Eye (tissue), 1 donor: ENCODE measurements at places on chromosomes 4 and X.

- DNase-seq: peak; percentile 41
These were observed 494.4 kb downstream of the TMA16 start for GRCh38 chr4:163988865-163989264.

GRCh38 chr4:91212211-91212610 is 1085.0 kb downstream of the CCSER1 start:
- DNase-seq: no peak

GRCh38 chrX:110992611-110993010 is 103.4 kb upstream of the PAK3 start:
- DNase-seq: peak; percentile 20

DNA sequence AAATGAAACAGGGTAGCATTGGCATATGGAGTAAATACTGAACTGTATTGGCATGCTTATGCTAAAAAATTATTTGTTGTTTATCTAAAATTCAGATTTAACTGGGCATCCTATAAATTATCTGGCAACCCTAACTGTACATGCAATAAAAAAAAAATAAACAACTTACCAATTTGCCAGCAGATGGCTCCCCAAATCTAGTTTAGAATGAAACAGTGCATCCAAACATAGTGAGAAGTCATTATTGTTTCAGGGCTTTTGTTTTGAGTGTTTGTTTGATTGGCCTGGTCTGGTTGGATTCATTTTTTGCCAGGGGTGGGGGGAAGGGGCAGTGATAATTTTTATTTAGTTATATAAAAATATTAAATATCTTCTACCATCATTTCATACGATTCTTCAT is 12.8 kb upstream of the NSUN7 start:
- peak; percentile 61 for DNase-seq

- DNase-seq: no peak
These were observed 1658.0 kb downstream of the STIM2 start for GRCh38 chr4:28518561-28519165.

- DNase-seq: no peak
These were observed 1508.9 kb downstream of the STIM2 start for GRCh38 chr4:28369499-28369898.

GRCh38 chr4:105198541-105198940 is 51.9 kb downstream of the TET2 start:
- DNase-seq: no peak

GRCh38 chrX:134803551-134804183 is 145.4 kb upstream of the PLAC1 start:
- no peak for DNase-seq

DNA sequence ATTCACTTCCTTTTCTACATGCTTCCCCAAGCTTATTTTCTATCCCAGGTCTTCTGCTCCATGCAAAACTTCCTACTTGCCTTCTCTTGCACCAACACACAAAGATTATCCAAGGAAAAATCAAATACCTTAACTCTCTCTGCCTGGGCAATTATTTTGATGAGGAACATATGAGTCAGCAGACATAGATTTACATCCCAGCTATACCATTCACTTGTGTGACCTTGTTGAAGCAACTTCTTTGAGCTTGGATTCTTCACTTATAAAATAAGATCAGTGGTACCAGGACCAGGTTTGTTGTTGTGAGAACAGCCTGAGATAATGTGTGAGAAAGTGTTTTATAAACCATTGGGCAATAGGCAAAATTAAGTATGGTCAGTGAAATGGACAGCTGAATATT is 39.1 kb upstream of the TMEM192 start:
- no peak for DNase-seq

DNA sequence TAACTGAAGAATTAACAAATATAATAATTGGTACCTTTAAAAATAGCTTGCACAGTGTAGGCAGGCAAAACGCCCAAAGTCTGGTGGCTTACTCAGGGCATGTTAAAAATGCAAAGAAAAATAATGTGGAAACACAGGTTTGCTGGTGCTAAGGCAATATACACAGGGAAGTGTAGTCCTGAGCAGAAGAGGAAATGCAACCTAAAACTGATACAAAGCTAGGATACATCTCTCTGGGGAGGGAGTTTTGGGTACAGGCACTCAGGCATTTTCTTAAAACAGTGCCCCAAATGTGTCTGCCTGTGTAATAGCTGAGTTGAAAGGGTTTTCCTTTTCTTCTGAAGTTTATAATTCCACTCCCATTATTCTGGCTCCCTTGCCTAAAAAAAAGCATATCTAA is 47.4 kb downstream of the TMPRSS11E start:
- no peak for DNase-seq

DNA sequence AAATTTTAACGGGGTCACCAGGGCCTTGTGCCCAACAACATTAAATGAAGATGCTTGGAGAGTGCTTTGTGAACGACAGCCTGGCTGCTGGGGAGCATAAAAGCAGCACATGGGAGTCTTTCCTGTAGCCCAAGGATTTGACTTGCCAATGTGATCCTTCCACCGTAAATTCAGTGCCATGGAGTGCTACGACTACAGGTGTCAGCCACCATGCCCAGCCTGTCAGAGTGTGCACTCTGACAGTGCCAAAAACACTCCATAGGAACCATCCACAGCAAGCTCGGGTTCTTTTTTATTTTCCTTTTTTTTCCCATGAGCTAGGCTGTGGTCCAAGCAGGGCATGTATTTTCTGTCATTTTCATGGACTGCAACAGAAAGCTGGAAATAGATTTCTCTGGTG is 156.9 kb downstream of the NLGN4X start:
- no peak for DNase-seq

DNA sequence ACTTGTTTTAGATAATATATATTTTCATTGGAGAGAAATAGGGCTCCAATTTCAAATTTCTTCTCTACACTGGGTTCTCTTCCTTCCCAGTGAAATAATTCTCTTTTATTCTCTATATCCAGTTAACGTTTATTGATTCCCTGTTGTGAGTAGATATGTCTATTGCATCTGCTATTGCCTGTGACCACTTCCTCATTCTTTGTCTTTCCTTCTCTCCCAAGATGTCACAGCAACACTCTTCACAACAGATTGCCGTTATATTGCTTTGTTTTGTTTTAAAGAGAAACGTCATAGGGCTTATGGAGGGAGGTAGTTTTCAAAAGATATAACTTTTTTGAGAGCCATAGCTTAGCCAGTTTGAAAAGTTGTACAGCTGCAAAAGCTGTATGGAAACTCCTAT is 343.8 kb downstream of the ARHGAP24 start:
- no peak for DNase-seq

DNA sequence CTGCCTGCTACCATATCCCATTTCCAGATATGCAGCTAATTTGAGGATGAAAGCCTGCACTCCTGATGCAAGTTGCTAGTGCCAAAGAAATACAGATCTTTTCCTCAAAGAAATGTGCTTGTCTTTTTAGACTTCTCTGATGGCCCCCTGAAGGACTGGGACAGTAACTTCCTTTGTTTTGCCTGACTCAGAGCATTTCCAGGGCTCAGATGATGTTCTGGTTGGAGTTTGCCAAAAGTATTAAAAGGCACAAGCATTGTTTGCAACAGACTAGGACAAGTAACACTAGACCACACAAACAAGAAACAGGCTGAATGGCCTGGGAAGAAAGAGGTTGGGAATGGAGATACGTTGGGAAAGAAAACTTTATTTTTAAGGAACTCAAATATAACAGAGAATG is 175.2 kb downstream of the IL13RA2 start:
- DNase-seq: no peak

GRCh38 chrX:56503941-56504673 is 59.3 kb upstream of the UBQLN2 start:
- no peak for DNase-seq

- DNase-seq: no peak
These were observed 1578.4 kb upstream of the IGFBP7 start for GRCh38 chr4:58688568-58688967.

GRCh38 chr4:24965627-24966026 is 52.8 kb upstream of the CCDC149 start:
- no peak for DNase-seq

GRCh38 chr4:76055016-76055415 is 19.1 kb upstream of the CXCL11 start:
- DNase-seq: no peak

DNA sequence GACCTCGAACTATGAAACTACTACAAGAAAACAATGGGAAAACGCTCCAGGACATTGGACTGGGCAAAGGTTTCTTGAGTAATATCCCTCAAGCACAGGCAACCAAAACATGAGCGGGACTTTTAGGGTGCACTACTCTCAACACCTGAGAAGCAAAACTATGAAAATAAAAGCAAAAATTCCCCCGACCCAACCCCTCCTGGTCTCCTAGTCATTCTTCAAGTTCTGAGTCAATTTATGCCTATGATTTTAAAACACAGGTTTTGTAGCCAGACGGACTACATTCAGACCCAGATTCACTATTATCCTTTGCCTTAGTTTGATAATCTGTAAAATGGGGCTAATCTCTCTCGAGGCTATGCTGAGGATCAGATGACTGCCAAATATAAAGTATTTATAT is 97.0 kb downstream of the SOWAHB start:
- no peak for DNase-seq

- DNase-seq: no peak
These were observed 12.4 kb downstream of the SLC34A2 start for GRCh38 chr4:25667931-25668557.

- no peak for DNase-seq
These were observed 133.7 kb downstream of the PAPSS1 start for GRCh38 chr4:107586371-107586770.

DNA sequence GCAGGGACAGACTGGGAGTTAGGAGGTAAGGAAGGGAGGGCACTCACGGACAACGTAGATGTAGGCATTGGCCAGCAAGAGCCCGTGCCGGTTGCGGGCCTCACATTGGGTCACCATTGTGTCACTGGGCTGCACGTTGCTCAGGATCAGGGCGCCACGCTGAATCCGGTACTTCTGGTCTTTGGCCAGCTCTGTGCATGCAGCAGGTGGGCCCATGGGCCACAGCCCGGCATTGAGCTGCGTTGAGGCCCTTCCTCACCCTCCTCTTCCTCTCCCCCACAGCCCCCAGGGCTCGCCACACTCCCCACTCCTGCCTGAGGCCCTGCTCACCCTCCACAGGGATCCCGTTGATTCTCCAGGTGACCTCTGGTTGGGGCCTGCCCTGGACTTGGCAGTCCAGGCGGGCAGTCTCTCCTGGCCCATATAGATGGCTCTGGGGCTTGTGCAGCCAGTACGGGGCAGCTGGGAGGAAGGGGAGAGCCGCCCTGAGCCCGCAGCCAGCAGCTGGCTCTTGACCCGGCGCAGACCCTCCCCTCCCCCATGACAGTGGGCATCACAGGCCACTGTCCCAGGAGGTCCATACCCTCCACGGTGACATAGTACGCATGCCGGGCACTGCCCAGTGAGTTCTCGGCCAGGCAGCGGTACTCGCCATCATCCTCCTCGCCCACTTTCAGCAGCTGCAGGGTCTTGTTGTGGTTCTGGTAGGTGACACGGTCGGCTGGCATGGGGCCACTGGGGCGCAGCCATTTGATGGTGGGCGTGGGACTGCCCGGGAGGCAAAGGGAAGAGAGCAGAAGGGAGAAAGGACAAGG is 16.3 kb downstream of the L1CAM start:
- no peak for DNase-seq

- DNase-seq: no peak
These were observed 63.1 kb downstream of the ANOS1 start for GRCh38 chrX:8668813-8669212.

DNA sequence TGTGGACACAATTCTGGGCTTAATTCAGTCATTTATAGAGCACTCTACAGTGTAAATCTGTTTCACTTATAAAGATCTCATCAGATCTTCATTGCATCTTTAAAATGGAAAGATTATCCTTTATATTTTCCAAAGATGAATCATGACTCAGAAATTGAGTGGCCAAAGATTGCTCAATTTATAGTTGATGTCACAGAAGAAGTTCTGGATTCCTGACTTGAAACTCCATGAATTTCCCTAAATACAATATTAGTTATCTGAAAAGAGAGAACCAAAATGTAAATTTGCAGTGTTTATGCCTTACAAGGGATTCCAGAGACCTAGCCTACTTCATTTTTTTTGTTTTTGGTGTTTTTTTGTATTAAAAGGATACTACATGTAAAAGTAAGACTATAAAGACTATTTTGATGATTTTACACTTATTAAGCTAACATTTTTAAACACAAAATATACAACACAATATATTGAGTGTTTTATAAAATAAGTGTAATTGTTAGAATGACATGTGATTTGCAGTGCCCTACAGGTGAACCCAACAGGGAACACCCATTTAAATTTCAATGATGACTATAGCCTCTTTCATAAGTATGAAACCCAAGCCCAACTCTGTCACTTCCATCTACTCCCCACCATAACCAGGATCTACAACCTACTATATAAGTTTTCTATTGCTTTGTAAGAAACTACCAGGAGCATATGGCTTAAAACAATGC is 183.5 kb downstream of the PCDH7 start:
- no peak for DNase-seq

DNA sequence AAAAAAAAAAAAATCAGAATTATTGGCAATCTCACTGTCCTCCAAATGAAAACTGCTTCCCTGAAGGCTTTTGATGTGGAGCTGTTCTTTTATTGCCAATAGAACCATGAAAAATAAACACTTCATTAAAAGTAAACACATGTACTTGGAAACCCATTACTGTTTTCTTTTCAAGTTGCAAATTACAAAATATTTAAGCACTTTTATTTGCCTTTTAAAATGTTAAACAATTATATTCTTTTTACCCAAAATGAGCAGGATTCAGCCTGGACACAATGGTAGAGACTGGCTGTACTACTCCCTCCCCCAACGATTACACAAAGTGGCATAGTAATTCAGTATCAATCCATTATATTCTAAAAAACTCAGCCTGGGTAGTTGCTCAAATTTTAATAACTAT is 60.9 kb downstream of the SH2D1A start:
- DNase-seq: no peak

GRCh38 chr4:110620691-110621327 is 2.1 kb downstream of the PITX2 start:
- DNase-seq: peak; percentile 89

- no peak for DNase-seq
These were observed 210.9 kb upstream of the FAM47A start for GRCh38 chrX:34343001-34343400.

DNA sequence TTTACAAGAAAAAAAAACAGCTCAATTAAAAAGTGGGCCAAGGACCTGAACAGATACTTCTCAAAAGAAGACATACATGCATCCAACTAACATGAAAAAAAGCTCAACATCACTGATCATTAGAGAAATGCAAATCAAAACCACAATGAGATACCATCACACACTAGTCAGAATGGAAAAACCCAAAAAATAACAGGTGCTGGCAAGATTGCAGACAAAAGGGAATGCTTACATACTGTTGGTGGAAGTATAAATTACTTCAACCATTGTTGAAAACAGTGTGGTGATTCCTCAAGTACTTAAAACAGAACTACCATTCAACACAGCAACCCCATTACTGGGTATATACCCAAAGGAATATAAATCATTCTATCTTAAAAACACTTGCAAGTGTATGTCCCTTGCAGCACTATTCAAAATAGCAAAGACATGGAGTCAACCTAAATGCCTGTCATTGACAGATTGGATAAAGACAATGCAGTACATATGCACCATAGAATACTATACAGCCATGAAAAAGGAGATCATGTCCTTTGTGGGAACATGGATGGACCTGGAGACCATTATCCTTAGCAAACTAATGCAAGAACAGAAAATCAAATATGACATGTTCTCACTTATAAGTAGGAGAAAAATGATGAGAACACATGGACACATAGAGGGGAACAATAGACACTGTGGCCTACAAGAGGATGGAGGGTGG is 97.6 kb downstream of the RAB28 start:
- no peak for DNase-seq
